ENCODE measurements at places on chromosomes 7 and 10.
A peak's percentile ranks its signal among the peaks of the same experiment; 100 is the strongest.

DNA sequence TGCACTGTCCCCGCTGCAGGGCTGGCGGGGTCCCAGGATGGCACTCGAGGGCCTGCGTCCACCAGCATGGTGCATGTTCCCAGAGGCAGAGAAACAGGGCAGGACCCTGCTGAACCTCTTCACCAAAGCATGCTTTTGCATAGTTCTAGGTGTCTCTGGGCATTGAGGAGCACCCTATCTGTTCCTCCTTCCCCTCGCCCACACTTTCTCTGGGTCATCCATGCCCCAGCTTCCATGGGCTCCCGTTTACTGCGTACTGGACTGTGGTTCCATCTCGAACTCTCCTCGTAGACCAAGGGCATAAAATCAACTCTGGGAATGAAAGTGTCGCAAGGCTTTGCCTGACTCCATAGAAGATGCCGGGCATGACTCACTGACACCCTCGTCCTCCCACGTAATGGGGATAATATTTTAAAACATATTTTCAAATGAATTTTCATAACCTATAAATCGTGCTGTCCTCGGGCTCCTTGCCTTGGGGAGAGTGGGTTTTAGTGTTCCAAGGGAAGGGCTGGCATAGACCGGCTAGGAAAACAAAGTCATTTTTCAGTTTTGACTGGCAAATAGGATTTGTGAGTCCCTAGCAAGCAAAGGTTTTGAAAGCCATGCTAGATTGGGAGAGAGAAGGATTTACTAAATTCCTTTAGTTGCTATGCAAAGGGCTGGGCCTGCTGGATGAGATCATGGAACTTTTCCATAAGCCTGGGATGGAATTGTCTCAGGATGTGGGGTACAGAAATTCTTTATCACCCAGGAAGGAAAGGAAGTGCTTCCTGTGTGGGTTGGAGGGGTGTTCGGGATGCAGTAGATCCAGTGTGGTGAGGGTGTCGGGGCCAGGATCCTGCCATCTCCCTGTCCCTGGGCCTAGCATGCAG lies 498.7 kb upstream of the MKI67 start:
- DNase-seq = no peak

DNA sequence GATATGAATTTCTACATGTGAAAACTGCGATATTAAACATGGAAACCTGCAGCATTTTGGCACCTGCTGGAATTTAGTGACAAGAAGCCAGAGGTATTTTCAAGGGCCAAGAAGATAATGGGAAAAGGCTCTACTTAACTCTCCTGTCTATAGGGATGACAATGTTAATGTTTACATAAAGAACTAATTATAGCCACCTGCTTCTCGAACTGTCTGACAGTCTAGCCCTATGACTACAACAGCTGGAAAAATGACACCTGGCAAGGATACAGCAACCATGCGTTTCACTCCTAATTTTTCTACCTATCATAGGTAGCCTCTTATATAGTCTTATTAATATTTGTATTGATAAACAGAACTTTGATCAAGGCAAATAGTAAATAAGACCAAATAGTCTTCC lies 49.6 kb downstream of the MAGI2 start:
- DNase-seq = no peak

DNA sequence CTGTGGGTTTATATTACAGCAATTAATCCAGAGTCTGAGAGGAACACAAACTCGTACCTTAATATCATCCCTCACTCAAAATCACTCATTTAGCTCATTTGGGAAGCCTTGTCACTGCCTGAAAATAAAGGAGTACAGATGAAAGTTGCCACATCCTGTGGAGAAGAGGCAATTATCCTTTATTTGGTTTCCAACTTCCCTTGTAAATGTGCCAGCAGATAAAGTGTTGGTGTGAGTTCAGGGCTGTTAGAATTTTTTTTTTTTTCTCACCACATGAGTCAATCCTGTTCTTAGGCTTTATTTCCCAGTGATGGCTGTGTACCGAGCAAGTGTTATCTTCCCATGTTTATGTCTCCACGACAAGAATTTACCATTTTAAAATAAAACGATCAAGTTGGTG lies 99.0 kb upstream of the SMIM30 start:
- DNase-seq = no peak

DNA sequence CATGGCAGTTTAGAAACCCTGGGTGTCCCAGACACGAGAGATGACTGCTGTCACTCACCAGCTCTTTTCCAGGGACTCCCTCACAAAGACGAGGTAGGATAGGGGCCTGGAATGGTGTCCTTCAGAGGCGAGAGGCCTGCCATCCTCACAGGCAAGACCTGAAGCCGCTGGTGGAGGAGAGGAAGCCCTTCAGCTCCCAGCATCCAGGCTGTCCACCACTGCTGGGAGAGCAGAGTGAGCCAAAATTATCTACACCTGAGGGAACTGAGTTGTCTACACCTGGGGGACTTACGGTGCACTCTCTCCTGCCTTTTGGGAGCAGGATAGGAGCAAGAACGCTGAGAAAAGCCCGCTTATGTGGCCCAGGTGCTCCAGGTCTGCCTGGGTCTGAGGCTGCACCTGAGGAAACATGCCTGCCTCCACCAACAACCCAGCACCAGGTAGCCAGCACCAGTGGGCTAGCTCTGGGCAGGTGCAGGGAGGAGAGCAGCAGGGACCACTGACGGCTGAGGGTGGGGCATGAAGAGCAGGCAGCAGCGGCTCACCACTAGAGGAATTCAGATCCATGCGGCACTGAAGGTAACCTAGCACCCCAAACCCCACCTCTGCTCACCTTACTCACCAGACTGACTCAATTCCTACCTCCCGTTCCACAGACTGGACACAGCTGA lies 357.2 kb downstream of the SH2D4B start:
- DNase-seq = no peak

- DNase-seq = no peak
Observed at GRCh38 chr7:2193575-2194305, 39.0 kb downstream of the MAD1L1 start.

GRCh38 chr7:96061009-96061408 lies 260.9 kb downstream of the SLC25A13 start:
- DNase-seq = no peak

DNA sequence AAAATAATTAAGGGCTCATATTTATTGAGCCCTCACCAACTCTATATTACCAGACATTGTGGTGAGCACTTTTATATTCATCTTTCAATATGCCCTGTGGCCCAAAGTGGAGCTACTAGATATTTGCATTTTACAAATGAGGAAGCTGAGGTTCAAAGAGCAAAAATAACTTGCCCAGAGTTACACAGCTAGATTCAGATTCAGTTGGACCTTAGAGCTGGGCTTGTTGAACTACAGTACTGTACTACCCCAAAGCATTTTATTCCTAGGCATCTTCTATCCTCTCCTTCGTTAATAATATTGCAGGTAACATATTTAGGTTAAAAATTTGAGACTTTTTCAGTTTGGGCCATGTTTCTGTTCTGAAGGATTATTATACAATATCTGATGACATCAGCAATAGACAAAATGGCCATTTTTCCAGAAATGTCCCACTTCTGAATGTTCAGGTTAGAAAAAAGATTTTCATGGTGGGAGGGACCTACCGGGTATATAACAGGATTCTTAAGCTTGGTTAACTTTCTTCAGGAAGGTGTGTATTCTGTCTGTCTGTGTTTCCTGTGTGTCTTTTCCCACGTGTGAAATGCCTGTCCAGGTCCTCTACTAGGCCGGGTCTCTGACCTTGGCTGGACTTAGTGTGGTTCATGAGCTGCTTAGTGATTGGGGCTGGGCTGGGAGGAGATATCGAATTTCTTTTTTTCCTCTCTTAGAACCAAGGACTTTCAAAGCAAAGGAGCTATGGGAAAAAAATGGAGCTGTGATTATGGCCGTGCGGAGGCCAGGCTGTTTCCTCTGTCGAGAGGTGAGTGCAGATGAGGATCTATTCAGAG lies 13.6 kb downstream of the PRXL2A start:
- DNase-seq = no peak

GRCh38 chr7:157977717-157978496 lies 609.7 kb downstream of the PTPRN2 start:
- no peak for DNase-seq

GRCh38 chr7:15507171-15507570 lies 54.6 kb downstream of the AGMO start:
- DNase-seq = no peak

GRCh38 chr10:88477343-88478085 lies 105.6 kb downstream of the RNLS start:
- no peak for DNase-seq

DNA sequence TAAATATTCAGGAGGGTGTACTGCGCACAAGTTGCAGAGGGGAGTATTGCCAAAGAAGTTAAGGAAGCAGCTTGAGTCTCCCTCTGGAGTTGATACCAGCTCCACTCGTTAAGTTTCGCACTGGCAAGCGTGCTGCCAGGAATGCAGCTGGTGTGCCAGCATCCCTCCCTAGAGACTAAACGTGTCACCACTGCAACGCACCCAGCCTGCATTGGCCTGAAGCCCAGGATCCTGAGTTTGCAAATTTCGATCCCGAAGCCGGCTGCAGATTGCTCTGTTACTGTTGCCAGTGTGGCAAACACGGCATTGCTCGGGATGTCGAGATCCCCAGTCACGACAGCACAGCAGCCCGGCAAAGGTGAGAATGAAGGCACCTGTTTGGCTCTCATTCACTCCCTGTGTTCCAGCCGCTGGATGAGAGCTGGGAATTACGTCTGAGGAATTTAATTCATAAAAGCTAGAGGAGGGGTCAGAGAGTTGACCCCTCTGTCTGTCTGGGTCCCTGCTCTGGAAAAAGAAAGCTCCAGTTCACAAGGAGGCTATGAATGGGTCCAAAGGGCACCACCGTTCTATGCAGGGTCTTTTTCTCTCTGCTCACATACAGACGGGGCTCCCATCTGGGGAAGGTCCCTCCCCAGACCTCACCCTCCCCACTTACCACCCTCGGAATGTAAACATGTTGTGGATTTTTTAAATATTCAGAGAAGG lies 61.0 kb downstream of the NRP1 start:
- DNase-seq = no peak

DNA sequence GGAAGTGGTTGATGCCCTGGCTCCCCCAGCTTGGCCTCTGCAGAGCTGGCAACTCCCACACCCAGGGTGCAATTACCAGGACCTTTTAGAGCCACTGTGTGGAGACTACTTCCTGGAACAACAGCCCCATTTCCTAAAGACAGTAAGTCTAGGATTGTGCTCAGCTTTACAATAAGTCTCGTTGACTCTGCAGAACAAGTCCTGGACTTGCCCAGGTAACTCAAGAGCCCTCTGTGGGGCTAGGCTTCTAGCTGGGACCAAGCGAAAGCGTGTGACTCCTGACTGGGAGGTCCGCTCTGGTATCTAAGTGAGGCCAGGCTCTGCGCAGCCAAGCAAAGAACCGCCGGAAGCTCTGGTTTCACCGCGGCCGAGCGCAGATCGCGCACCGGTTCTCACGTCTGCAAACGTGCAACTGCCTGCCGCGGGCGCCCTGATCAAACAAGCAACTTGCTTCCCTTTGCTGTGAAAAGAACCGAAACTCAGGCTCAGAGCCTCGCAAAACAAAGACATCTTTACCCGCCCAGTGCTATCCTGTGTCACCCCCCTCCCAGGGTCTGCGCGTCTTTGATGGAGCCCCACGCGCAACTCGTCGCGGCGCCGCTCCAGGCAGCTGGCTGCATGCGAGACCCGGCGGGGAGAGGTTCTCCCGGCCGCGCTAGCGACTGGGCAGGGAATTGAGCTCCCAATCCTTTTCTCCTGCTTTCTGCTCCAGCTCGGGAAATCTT lies 4.4 kb upstream of the PDLIM1 start:
- peak; percentile 19 for DNase-seq

DNA sequence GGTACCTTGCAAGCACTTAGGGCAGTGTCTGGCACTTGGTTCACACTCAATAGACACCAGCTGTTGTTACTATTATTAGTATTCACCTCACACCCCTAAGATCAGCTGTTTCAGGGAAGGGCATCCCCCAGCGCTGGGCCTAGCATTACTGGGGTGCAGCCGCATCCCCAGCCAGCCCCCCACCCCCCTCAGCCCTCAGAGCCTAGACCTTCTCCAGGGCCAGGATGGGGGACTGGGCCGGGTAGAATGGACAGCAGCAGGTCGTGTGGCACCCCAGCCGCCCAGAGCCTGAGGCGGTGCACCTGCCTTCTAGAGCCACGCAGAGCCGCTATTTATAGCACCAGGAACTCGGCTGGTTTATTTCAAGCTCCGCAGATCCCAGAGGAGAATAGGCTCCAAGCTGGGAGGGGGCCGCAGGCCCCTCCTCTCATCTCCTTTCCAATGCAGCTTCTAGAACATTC lies 60.5 kb downstream of the GTF2IRD1 start:
- DNase-seq = no peak

GRCh38 chr10:58026036-58026435 lies 241.7 kb downstream of the IPMK start:
- no peak for DNase-seq

GRCh38 chr10:68828833-68829232 lies 1.5 kb downstream of the STOX1 start:
- DNase-seq = no peak

GRCh38 chr7:138555684-138556083 lies 95.6 kb downstream of the TRIM24 start:
- DNase-seq = no peak

DNA sequence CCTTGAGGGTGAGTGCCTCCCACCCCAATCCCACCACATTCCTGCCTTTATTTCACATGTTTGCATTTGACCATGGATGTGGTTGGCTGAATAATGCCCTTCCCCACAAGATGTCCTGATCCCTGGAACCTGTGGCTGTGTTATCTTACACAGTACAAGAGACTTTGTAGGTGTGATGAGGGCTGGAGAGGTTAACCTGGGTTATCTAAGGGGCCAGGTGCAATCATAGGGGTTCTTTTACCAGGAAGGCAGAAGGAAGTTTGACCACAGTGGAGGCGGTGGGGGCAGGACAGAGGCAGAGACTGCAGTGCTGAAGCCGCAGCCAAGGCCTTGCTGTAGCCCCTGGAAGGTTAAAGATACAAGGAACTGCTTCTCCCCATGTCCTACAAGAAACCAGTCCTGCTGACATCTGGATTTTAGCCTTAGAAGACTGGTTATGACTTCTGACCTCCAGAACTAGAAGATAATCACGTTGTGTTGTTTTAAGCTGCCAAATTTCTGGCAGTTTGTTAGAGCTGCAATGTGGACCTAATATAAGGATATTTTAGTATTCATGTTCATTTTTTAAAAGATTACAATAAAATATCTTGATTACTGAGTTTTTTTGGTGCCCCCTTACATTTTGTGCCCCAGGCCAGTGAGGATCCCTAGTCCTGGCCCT lies 136.6 kb downstream of the ARHGAP22 start:
- DNase-seq = no peak

DNA sequence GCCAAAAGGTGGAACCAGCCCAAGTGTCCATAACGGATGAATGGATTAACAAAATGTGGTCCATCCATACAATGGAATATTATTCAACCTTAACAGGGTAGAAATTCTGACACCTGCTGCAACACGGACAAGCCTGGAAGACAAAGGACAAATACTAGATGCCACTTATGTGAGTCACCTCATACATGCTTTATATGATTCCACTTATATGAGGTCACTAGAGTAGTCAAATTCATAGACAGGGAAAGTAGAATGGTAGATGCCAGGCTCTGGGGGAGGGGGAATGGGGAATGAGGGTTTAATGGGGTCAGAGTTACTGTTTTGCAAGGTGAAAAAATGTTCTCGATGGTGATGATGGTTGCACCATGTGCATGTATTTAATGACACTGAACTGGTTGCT lies 34.0 kb upstream of the CYTH3 start:
- no peak for DNase-seq
